HuH-7 (cell line): ENCODE measurements at places on chromosomes 4 and X.

DNA sequence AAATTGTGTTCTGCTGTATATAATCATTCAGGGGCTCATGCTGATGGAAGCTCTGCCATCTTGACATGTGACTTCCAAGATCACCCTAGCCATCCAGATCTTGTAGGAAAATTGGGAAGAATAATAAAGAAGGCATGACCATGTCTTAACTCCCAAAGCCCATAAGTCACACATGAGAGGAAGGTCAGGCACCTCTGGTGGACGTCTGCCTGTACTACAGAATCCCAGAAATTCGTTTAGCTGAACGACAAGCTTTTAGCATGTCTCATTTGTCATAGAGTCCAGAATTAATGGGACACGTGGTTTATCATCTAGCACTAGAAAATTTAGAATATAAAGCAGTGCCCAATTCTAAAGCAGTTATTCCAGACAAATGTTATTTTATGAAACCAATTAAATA is 212.7 kb downstream of the CENPC start:
- DNase-seq, result peak; percentile 5

DNA sequence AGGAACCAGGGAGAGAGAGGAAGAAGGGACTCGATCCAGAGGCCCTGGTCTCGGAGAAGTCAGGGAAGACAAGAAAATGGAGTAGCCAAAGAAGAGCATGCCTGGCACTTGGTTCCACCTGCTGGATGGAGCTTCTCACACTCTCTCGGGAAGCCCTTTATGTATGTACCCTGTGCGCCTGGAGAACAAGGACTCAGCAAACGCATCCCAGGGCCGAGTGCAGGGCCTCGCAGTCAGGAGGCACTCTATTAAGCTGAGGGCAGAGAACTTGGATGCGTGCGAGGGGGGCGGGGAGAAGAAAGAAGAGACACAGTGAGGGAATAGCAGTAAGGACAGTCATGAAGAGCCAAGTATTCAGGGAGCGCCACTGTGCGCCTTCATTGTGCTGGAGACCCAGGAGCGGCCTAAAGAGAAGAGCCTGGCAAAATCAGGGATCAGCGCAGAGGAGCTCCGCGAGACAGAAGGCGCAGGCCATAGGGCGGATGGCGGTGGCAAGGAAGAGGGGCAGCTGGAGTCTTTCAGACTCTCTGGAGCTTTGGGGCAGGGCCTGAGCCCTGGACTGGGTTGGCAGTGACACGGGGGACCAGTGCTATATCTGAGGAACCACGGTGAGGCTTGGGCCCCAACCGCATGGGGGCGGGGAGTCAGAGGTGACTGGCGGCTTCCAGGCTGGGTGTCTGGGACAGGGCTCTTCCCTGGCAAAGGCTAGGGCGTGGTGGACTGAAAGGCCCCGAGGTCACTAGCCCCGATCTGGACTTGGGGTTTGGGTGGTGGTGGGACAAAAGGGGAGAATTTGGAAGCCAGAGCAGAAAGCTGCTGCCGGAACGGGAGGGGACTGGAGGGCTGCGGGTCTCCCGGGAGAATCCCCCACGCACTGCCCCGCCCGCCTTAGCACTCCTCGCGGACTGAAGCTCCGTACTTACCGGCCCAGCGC is 1.9 kb upstream of the SEPTIN6 start:
- DNase-seq, result peak; percentile 27

- DNase-seq, result no peak
Observed at GRCh38 chrX:6849716-6850414, 297.6 kb upstream of the STS start.

DNA sequence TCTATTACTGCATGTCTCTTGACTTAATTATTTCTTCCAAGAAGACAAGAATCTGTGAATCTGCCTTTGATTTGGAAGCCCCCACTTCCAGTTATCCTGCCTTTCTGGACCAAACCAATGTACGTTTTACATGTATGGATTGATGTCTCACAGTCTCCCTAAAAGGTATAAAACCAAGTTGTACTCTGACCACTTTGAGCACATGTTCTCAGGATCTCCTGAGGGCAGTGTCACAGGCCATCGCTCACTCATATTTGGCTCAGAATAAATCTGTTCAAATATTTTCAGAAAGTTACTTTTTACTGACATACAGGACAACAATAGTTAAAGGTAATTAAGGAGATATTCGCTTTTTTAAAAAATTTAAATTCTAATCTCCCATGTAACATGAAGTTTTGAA is 188.6 kb upstream of the CPXCR1 start:
- no peak for DNase-seq

DNA sequence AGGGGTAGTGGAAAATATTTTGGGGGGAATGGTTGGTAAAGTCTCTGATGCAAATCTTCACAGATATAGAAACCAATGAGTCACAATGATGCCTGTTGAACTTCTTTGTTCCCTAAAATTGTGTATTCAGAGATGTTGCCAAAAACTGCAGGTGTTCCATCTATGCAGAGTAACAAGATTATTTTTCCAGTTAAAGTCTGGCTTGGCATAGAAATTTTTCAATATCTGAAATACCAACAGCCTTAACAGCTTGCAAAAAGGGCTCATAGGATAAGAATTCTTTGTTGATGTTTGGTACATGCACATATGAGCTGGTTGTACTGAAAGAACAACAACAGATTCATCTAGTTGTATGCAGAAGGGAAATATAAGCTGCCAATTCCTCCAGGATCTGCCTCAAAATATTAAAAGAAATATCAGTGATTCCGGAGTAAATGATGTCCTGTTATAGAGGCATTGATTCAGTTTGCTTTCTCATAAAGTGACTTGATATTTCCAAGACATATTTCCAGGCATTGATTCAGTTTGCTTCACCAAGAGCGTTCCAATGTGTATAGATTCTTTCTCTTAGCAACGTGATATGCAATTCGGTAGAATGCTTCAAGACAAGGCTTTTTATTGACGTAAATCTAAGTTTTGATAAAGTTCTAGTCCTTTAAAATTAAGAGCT is 564.4 kb downstream of the TMA16 start:
- no peak for DNase-seq
